CD14-positive monocyte (primary cell): ENCODE measurements at places on chromosomes 3 and 15. TPM values are rescaled to one million over a fixed set of nuclear protein-coding genes. Genes with fewer than 3 reads are reported as not detected.

Gene ACSBG1
- polyA plus RNA-seq, result not detected

Gene TM6SF1
- polyA plus RNA-seq, result 13.5 and 21.3 TPM in 2 replicates

Gene ZDHHC19
- polyA plus RNA-seq, result not detected

Gene SNAPC5
- polyA plus RNA-seq, result 30.2 TPM

Gene ALAS1
- polyA plus RNA-seq, result 20.9 TPM

Gene NR2E3
- not detected for polyA plus RNA-seq

Gene ARID3B
- 4.4 TPM for polyA plus RNA-seq

Gene DGKG
- polyA plus RNA-seq, result 5.3 and 9.2 TPM in 2 replicates

Gene PRRT3
- polyA plus RNA-seq, result 0.31 TPM

Gene KCNMB3
- polyA plus RNA-seq, result 0.14 TPM

Gene SH2D7
- polyA plus RNA-seq, result not detected

Gene TMCO5A
- polyA plus RNA-seq, result not detected in 2 replicates

Gene GOLGA6L9
- not detected for polyA plus RNA-seq

Gene GATM
- polyA plus RNA-seq, result 1.5 TPM

DNA sequence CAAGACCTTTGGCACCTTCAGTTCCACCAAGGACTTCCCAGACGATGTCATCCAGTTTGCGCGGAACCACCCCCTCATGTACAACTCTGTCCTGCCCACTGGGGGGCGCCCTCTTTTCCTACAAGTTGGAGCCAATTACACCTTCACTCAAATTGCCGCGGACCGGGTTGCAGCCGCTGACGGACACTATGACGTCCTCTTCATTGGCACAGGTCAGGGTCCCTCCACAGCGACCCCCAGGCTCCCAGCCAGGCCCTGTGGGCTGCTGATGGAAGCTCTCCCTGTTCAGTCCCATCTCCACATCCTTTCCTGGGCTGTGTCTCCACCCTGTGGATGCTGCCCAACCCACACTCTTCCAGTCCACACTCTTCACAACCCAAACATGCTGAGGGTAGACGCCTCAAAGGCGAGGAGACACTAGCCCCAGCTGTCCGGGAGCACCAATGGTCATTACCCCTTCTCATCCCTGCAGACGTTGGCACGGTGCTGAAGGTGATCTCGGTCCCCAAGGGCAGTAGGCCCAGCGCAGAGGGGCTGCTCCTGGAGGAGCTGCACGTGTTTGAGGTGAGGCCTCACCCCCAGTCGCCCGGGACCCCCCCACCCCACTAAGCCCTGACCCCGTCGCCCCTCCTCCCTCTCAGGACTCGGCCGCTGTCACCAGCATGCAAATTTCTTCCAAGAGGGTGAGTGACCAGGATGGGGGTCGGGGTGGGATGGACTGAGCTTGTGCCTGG lies 4.3 kb upstream of the LSMEM2 start:
- DNase-seq, result peak; percentile 77

DNA sequence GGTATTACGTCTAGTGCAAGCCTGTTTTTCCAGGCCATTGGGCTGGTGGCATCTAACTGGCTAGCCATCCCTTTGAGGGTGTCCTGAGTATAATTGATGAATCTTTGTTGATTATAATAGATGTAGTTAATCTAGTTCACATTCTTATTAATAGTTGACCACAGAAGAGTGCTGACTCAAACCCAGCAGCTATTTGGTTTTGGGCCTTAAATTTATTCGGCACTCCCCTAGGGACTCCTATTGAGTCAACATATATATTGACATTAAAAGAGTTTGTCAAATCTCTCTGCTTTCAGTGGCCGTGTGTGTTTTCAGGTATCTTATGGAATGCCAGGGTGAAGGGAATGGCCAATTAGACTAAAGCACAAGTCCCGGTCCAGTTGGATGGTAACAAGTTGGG lies 19.7 kb downstream of the ARL8B start:
- no peak for DNase-seq

DNA sequence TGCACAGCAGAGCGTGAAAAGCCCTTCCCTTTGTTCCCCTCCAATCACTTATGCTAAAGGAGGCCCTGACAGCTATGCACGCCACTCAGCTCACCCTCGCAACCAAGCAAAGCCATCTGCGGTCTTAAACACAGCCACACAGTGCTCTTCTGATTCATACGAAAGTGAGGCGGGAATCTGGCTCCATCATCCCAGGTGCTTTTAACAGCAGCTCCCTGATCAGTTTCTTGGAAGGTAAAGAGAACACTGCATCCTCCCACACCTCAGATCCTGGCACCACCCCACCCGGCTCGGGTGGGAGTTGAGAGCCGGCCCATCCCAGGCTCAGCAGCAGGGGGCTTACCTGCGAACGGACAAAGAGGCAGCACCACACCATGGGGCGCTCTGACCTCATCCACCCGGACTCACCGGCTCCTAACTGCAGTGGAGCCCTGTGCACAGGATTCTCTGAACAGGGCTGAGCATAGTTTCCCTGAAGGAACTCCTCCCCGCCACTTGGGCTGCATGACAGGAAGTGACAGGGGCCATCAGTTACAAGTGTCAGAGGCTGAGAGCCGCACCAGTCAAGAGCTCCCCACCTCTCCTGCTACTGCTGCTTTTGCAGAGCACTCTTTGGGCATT lies 114.3 kb upstream of the ARHGEF3 start:
- peak; percentile 68 for DNase-seq

DNA sequence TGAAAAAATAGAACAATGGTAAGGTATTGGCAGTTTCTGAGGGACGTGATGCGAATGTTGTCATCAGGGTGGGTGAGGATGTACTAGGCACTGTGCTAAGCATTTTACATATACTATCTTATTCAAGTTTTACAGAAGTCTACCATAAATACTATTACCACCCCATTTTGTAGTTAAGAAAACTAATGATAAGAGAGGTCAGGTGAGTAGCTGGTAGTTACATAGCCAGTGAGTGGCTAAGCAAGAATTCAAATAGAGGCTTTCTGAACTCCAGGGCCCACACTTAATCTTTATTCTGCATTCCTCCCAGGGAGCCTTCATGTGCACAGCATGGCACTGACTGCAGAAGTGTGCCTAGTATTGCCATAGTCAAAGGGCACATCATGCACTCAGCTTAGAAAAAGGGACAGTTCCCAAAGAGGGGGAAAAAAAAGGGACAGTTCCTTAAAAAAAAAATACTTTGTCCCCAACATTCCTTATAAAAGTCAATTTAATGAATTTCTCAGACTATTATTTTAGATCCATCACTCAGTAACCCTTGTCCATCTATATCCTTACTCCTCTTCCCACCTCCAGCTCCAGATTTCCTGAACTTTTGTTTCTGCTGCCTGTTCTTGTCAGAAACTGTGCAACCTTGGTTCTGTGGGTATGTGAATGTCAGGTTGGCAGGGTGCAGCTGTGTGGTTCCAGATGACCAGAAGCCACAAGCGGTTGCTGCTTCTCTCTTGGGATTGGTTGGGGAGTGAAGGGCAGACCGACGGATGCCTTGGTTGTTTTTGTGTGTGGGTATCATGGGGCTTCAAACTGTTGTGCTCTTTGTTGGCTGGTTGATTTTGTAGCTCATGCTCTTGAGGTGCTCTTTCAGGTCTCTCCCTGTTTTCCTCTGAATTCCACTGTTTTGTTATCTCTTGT lies 8.3 kb downstream of the MAPKBP1 start:
- no peak for DNase-seq

- DNase-seq, result no peak
These were observed 419 bp downstream of the HYKK start for GRCh38 chr15:78507831-78508160.

- no peak for DNase-seq
These were observed 92.7 kb downstream of the LRRC28 start for GRCh38 chr15:99343881-99344551.

DNA sequence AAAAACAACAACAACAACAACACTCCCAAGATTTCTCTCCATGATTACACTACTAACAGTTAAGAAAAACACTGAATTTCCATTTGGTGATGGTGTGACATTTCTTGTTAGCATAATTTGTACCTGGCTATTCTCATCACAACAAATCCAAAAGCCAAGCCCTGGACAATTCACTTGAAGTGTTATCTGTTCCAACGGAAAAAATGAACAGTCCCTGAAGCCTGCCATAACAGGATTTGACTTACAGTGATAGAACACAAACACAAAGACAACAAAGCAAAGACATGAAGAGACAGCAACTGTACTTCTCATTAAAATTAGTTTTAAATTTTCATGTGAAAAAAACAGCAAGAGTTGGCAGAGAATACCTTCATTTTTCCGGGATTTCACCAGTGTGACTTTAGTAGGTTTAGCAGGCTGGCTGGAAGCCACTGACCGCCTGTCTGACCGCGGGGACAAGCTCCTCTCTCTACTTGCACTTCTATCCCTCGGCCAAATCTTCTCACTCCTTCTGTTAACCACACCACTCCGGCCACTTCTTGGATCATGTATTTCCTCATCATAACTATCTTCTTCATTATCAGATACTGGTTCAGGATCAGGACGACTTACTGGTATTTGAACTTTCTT lies 56.3 kb downstream of the TJP1 start:
- DNase-seq, result no peak

GRCh38 chr3:126522363-126522788 lies 1.6 kb upstream of the CHST13 start:
- peak; percentile 54 for DNase-seq

DNA sequence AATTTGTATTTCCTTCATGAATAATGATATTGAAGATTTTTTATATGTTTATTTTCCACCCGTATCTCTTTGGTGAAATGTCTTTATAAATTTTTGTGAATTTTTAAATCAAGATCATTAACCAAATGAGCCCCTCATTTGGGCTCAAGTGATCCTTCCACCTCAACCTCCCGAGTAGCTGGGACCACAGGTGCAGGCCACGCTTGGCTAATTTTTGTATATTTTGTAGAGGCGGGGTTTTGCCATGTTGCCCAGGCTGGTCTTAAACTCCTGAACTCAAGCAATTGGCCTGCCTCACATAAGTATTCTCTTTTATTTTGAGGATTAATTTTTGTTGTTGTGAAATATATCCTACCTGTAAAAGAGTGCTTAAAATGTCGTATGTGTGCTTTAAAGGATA lies 4.9 kb downstream of the BBS4 start:
- no peak for DNase-seq

DNA sequence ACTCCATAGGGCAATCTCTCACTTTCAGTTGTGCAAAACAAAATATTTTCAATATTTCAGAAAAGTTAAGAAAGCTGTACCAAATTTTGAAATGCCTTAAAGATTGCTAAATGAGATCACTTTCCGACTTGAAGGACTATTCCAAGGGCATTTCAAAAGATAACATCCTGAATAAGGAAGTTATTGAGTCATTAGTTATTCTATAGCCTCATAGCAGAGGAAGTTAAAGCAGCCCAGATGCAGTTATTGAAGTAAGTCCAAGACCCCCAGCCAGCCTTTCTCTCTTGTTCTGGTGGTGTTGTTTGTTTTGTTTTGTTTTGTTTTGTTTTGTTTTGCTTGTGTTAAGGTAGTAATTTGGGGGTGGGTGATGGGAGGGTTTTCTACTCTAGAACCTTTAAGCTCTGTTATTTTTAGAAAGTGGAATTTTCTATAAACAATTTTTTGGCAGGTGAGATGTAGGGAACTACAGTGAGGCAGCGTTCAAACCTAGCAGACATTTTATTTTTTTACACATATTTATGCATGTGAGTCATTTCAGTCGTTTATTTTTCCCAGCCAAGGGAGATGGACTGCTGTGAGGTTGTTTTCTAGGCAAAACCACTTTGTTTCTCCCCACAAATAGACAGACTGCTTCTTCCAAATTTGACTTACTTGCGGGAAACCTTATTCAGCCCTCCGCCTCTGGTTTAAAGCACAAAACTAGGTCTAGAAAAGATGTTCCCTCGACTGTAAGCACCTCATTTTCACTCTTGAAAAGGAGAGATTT lies 216.3 kb upstream of the ARPP21 start:
- no peak for DNase-seq

- DNase-seq, result no peak
These were observed 85.6 kb upstream of the ALDH1A3 start for GRCh38 chr15:100794008-100794407.

- no peak for DNase-seq
These were observed 2.7 kb upstream of the GOLGB1 start for GRCh38 chr3:121752261-121752660.

- DNase-seq, result no peak
These were observed 650.8 kb upstream of the SGO1 start for GRCh38 chr3:20836801-20837200.

DNA sequence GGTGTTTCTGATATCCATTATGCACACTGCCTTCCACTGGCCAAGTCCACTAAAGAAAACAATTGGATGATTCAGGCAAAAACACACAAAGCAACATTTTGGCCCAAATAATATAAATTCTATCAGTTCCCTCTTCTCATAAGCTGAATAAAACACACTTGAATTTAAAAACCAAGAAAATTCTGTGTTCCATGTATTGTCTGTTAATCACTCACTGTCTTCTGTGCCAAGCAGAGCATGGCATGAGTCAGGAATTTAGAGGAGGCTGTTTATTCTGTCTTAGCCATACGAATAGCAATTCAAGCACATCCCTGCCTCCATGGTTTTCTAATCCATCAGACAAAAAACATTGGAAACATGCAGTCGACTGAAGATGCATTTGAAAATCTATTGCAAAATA lies 215.6 kb upstream of the UMPS start:
- DNase-seq, result no peak

- DNase-seq, result no peak
These were observed at the start of gene SLCO2A1 for GRCh38 chr3:134029734-134030378. TSS of gene SLCO2A1 (minus strand) at chr3:134029925. CDS start at chr3:134029802, 123 bp downstream.

DNA sequence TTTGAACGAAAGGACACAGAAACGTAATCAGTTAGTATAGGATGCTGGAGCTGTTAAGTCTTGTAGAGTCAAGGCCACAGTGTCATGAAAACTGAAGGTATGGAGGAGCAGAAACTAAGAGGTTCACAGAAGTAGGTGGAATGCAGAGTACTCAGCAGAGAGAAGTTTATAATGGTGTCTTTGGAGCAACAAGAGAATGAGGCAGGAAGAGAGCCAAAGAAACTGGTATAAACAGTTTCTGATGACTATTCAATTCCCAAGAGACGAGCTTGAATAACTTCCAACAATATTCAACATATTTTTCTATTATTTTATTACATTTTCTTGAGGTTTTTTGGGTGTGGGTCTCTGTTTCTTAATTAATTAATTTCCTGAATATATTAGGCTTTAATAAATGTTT lies 29.6 kb downstream of the GALK2 start:
- DNase-seq, result no peak

GRCh38 chr15:77461486-77461885 lies 40.8 kb downstream of the HMG20A start:
- DNase-seq, result no peak

DNA sequence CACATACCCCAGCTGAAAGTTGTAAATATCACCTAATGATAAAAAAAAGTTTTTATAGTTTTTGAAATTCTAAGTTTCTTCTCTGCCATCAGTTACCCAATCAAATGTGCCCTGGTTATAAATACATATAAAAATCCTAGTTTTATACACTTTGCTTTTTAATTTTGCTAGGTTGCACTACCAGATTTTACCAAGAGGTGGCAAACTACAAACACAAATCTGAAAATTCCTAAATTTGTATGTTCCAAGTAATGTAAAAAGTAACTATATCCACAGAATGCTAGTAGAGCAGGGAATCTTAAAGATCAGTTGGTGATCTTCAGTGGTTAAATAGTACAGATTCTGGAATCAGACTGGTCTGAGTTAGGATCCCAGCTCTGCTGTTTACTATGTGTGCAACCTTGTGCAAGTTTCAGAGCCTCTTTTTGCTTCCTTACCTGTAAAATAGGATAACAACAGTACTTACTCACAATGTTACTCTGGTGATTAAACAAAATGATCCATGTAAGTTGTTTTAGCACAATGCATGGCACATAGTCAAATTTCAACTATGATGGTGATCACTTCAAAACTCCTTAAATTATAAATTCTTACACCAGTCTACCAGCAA lies 11.0 kb downstream of the TRPM7 start:
- peak; percentile 13 for DNase-seq
